ENCODE measurements at places on chromosomes 7 and 10.

GRCh38 chr7:129990403-129991192 is 37.8 kb upstream of the UBE2H start:
- no peak for DNase-seq

DNA sequence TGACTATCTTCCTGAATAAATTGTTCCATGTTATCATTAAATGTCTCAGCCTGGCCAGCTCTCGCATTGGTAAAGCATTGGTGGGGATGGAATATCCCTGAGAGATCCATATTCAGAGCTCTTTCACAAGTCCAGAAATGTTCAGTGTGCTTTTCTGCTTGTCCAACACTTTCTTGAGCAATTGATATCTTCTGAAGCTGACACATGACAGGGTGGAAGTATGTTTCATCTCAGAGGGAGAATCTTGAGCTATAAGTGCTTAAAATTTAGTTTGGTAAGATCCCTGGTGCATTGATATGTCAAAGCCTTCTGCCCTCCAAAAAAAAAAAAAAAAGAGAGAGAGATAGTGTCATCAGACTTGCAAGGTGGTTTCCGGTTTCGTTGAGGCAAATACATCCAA is 7.4 kb downstream of the IFIT3 start:
- DNase-seq, result no peak

DNA sequence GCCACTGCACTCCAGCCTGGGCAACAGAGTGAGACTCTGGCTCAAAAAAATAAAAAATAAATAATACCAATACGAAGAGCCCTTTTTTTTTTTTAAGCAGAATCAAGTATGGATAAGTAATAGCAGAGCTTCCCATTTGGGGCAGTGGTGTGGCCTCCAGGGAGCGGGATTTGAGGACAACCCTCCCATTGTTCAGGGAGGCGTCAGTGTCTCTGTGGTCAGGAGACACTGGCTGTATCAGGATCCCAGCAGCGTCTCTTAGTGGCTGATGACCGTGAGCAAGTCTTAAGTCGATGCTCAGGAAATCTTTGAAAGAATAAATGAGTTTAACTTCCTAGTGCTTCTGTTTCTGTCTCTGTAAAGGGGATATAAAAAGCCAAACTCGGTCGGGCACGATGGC is 25.2 kb upstream of the SH2B2 start:
- no peak for DNase-seq

DNA sequence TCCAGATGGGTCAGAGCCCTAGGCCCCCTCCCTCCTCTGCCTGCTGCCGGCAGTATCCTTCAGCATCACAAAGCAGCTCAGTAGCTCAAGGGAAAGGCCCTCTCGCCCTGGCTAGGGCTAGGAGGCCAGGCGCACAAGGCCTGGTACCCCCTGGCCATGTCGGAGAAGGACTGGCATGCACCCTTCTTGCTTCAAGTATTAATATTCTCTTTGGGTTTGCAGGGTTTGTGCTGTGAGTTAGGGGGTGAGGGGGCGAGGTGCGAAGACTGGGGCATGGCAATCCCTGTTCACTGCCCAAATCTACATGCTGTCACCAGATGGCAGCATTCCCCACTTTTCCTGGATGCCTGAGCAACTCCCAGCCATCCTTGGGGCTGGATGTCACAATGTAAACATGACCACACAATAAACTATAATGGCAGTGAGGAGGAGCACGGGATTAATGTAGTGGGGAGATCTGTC is 105.2 kb downstream of the NEURL1 start:
- DNase-seq, result peak; percentile 60

Data from AG04450 (cell line).